ENCODE measurements at places on chromosomes 3 and 15. TPM values are rescaled to one million over a fixed set of nuclear protein-coding genes. Genes with fewer than 3 reads are reported as not detected.

DNA sequence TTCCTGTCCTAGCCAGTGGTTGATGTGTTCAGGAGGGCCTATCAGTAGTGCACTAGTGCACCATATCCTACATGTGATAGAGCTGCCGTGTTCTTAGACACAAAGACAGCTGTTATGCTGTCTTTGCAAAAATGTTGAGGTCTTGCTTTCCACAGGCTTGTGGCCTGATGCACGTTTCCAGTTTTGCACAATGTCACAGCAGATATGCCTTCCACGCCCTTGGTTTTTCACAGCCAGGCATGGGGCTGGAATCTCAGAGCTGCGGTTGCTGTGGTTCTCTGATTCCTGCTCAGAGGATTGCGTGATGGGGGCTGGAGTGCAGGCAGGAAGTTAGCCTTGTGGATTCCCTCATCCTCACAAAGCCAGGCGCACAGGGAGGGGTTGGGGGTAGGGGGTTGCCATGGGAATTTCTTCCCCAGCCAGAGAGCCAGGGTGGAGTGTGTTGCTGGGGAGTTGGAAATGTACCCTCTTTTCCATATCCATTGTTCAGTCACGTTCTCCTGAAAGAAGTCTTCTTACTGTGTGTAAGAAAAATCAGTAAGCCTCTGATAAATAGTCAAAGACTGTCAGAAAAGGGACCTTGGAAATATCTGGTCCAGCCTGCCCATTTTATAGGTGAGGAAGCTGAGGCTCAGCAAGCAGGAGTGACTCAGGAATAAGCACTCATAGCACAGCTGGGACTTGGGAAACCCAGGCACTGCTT is 79.4 kb downstream of the SMAD3 start:
- peak; percentile 76 for DNase-seq
- peak overlapping the region; percentile 93 for H3K27ac ChIP-seq
- peaks cover 25% of the 10 kb centered on the region for H3K36me3 ChIP-seq
- H3K4me3 ChIP-seq, result peak overlapping the region; percentile 50
- H3K27me3 ChIP-seq, result no peaks in the 10 kb centered on the region

DNA sequence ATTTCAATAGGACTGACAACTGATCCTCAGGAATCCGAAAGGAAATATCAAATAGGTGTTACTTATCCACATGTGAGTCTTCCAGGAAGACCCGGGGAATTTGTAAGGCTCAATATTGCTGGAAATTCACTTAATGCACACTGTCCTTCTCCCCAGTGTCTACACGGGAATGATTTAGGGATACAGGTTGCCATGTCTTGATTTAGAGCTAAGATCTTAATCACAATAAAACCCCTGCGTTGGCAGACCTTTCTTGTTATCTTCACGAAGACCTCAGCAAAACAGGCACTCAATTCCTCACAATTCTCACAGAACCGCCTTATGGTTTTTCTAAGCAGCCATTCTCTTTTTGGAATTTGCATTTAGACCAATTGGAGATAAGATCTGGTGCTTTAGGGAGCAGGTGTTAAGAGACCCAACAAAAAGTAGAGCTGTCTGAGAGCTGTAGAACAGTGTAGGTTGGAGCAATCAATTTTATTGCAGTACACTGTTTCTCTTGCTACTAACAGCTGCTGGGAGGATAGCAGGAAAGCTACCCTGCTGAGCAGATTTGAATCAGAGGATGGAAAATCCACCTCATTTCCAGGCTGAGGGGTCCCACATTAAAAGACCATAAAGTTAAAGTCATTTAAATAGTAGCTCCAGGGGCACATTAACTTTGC is 925.7 kb downstream of the EPHA3 start:
- no peak overlapping the region for H3K4me3 ChIP-seq
- no peaks in the 10 kb centered on the region for H3K36me3 ChIP-seq
- H3K4me1 ChIP-seq, result no peaks in the 10 kb centered on the region
- DNase-seq, result no peak

- no peak overlapping the region for H3K27ac ChIP-seq
- H3K4me1 ChIP-seq, result no peaks in the 10 kb centered on the region
- H3K4me3 ChIP-seq, result no peak overlapping the region
These were observed 275.5 kb downstream of the MECOM start for GRCh38 chr3:169387751-169388696.

- H3K27me3 ChIP-seq, result no peaks in the 10 kb centered on the region
- peaks cover 69% of the 10 kb centered on the region for H3K36me3 ChIP-seq
- DNase-seq, result peak; percentile 60
- H3K4me1 ChIP-seq, result peaks cover 75% of the 10 kb centered on the region
These were observed 33.2 kb downstream of the OXNAD1 start for GRCh38 chr3:16297997-16298885.

DNA sequence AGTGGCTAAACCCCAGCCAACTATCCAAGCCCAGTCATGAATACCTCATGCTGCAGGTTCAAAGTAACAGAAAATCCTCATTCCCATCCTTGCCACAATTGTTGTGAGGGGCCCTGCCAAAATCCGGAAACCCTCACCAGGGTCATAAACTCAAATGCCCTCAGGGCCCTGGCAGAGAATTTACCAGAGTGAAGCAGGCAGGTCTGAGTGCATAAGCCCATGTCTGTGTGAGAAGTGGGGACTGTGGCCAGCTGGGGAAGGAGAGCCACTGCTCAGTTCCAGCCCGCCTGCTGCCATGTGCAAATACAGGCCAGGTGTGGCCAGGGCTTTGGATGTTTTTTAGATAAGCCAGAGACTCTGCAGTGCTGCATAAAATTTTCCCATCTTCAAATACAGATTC is 7.0 kb downstream of the CEP152 start:
- no peak overlapping the region for H3K27ac ChIP-seq

DNA sequence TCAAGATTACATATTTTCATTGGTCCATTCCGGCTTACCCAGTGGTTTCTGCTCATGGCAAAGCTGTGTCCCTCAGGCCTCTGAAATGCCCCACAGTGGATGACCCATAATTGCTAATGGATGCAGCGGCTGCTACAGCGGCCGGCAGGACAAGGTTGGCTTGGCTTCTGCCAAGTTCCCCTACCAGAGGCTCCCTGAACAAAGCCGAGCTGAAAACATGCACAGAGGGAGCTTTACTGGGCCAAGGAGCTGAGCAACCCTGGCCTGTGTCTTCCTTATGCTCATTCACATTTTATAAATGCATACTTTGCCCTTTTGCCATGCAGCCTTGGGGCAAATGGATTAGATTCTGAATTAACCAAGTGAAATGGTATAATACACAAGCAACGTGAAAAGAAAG is 150.5 kb downstream of the NTRK3 start:
- H3K4me3 ChIP-seq, result no peak overlapping the region
- H3K27ac ChIP-seq, result no peak overlapping the region
- H3K27me3 ChIP-seq, result no peaks in the 10 kb centered on the region
- no peaks in the 10 kb centered on the region for H3K36me3 ChIP-seq
- no peaks in the 10 kb centered on the region for H3K4me1 ChIP-seq

Gene ARL6IP5
- total RNA-seq, result 122 TPM

Gene ESYT3
- total RNA-seq, result 0.17 TPM

Gene CLDN1
- total RNA-seq, result 0.33 TPM

Gene ABI3BP
- total RNA-seq, result not detected
